Activated CD8-positive, alpha-beta memory T cell treated with anti-CD3 and anti-CD28 coated beads for 4 hours (primary cell): ENCODE measurements at places on chromosomes 2 and 18.

GRCh38 chr2:7752291-7752690 is 835.1 kb downstream of the RNF144A start:
- no peak for DNase-seq

DNA sequence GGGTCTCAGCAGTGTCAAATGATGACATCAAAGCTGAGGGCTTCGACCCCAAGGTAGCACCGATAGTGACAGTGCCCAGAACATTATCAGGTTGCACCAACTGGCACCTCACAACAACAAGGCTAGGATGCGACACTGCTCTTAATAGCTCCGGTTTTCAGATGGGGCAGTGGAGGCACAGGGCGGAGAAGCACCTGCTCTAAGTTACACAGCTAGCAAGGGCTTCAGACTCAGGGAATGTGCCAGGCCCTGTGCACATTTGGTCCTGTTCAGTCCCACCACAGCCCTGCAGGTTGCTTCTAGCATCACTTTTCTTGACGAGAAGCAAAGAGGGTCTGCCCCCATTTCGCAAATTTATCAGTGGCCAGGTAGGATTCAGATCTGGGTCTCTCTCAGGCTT is 74.1 kb downstream of the DGKD start:
- DNase-seq = no peak

GRCh38 chr2:61011678-61012077 is 5.8 kb upstream of the PEX13 start:
- no peak for DNase-seq

- DNase-seq = no peak
Measured at GRCh38 chr2:69382547-69382946, 4.5 kb downstream of the GFPT1 start.

DNA sequence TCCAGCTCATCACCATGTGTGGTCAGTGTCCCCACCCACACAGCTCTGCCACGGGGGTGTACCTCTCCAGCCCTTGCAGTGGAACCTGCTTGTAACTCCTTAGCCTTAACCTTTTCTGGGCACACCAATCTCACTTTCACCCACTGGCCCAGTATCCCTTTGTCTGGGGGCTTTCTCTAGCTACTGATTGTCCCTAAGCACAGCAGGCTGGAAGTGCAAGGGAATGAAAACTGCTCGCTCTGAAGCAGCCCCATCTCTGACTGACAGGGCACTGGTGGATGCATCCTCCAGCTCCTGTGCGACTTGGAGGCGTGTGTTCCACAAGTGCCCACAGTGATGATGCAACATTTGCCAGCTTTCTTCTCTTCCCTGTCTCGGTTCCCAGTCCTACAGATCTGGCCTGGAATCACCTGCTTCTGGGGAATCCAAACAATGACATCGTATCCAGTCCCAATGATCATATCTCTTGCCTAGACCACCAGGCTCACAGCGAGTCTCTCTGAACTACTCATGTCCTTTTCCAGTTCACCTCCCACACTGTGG is 33.6 kb downstream of the SCTR start:
- no peak for DNase-seq
